Stimulated activated naive CD4-positive, alpha-beta T cell (primary cell): ENCODE measurements at places on chromosomes 12 and 14.

GRCh38 chr14:77204459-77204771 is 22.8 kb downstream of the TMEM63C start:
- DNase-seq: no peak

GRCh38 chr14:69316449-69317101 is 56.6 kb downstream of the GALNT16 start:
- DNase-seq: no peak

GRCh38 chr14:29016050-29016900 is 249.7 kb downstream of the FOXG1 start:
- no peak for DNase-seq

DNA sequence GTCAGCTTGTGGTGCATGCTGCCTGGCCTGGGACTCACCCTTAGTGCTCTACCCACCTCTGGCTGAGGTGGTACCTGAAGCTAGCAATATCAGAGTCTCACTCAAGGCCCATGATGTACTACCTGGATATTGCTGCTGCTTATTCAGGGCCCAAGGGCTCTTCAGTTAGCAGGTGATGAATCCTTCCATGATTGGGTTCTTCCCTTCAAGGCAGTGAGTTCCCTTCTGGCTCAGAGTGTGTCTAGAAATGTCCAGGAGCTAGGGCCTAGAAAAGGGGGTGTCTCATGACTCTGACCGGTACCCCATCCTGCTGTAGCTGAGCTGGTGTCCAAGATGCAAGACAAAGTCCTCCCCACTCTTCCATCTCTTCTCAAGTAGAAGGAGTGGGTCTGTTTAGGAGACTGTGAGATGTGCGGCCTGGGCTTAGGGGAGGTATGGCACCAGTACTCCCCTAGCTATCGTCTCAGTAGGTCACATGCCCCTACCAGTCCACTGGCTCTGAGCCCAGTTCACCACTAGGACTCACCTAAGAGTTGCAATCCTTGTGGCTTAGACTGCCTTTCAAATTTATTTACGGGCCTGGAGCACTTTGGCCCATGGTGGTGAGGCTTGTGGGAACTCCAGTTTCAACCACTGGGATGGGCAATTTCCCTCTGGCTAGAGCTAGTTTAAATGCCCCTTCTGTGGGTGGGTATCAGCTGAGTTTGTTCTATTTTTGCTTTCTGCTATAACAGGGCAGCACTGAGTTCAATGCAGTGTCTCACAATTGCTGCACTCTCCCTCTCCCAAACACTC is 12.2 kb downstream of the PRORP start:
- DNase-seq: no peak

GRCh38 chr14:34460295-34460694 is 1.7 kb downstream of the SPTSSA start:
- DNase-seq: no peak

GRCh38 chr12:124837958-124838803 is 25.5 kb downstream of the SCARB1 start:
- DNase-seq: no peak

DNA sequence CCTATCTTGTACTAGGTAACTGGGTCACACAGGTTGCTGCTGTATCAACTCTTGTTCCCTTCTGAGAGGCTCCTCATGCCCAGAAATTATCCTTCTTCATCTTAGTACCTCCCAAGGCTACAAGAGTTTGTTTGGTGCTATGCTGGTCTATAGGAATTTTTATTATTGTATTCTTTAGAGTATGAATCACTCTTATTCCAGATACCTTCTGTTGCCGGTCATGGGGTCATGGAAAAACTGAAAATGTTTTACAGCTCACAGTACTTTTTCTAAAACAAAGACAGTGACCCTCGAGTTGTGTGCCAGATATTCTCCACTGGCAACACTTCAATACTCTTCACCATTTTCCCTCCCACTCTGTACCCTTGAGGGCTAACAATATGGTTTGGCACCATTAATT is 1598.0 kb upstream of the TMEM132C start:
- DNase-seq: no peak

DNA sequence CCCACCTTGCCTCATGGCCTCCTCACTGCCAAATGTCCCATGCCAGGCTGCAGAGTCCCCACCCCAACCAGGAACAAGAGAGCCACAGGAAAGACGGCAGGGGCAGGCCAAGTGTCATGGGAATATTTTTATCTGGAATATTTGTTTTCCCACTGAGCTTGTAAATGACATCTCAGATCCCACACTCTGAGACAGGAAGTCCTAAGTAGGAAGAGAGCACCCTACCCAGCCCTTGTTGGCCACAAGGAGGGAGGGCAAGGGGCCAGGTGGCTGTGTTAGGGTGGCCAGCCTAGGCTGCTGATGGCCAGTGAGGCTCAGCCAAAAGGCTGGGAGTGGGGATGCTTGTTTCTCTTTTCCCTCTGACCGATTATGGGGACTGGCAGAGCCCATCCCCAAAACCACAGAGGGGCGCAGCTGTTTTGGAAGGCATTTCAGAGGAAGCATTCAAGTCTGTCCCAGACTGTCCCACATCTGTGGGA is 7.7 kb upstream of the MEG3 start:
- DNase-seq: no peak

DNA sequence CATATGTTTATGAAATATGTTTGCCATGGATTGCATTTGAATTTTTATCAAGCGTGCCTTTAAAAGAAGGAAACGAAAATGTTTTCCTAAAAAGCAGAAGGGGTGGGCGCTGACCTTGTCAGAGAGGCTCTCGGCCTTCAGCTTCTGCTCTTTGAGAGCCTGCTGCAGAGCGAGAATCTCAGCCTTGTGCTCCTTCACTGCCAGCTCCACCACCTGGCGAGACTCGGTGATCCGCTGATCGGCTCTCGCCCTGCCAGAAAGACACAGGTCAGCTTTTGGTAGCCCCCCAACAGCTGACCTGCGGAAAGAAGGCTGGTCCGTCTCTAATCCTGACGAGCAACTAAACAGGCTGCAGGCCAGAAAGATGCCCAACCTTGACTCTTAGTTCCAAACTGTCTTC is 62.4 kb downstream of the PRKAB1 start:
- no peak for DNase-seq

DNA sequence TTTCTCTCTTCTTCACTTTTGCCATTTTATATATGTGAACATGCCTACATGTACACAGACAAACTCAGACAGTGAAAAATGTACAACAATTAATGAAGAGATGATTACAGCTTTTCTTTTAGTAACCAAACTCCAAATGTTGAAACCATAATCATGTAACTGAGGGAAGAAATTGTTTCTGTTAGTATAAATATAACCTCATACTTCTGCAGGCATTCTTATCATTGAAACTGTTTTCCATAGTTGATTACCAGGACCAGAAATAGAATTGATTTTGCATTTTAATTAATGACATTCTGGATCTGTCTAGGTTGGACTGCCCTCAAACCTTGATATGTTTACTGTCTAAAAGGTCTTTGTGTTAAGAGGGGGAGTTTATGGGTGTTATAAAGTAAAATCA is 3.2 kb downstream of the ANO4 start:
- no peak for DNase-seq

- no peak for DNase-seq
Observed at GRCh38 chr12:13169272-13169671, 27.3 kb upstream of the EMP1 start.

DNA sequence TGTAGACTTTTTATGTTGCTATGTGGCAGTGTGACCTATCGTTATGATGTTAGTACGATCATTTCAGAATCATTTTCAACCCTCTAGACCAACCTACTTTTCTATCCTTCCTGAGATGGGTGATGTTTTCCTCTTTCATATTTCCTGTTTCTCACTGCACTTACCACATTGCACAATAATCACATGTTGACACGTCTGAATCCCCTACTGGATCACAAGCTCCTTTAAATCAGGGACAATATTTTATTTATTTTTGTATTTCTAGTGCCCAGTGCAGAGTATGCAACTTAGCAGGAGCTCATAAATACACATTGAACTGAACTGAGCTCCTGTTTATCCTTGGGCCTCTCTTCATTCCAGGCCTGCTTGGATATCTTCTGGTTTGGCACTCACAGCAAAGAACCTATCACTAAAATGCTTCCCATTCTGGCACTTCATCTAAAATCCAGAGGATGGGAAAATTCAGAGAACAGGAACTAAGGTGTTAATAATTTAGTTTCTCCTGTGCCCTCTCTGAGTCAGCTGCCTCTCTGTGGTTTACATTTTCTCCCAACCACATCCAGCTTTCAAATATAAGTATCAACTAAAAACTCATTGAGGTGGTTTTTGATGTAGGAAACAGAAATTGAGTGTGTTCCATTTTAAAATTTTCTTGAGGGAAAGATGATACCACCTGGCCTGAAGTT is 69.4 kb upstream of the DYRK2 start:
- DNase-seq: no peak
